ENCODE measurements at places on chromosomes 16 and 17.

DNA sequence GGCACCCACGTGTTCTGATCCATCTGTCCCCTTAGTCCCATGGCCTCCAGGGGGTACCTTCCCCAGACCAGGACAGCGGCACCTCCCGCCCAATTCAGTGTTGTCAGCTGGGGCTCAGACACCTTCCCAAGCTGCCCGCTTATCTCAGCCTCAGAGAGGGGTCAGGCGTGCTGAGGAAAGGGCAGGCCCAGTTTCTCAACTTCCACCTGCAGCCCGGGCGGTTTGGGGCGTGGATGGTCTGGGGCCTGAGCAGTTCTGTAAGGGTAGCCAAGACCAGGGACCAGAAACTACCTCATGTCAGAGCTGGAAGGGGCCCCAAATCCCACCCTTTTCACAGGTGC is 5.1 kb downstream of the PLCD3 start:
- DNase-seq: no peak

DNA sequence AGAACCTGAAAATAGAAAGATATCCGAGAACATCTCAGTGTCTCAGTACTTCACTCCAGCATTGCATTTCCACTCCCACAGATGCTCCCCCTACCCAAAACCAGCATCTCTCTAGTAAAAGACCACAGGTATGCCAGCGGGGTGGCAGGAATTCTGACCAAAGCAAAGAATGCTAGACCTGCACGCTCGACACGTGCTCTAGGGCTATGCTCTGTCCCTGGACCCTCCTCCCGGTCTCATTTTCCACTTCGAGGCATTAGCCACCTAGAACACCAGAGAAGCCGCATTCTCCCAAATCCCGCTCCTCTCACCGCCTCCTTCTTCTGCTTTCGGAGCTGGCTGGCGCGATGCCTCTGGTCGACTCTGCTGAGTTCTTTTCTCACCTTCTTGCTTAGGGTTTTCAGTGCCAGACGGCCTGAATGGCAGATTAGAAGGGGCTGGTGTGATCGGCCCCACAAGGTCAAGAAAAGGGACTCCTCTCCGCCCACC is 487 bp downstream of the TSR1 start:
- no peak for DNase-seq

DNA sequence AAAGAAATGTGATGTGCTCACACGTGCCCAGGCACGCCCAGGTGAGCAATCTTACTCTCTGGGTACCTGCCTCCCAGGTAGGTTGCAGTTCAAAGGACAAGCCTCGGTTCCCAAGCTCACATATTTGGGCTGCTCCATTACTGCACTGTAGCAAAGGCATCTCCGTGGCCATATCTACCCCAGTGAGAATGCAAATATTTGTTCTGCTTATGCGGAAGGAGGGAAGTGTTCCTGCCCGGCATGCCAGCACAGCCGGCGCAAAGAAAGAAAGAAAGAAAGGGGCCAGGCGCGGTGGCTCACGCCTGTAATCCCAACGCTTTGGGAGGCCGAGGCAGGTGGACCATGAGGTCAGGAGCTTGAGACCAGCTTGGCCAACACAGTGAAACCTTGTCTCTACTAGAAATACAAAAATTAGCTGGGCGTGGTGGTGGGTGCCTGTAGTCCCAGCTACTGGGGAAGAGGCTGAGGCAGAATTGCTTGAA is 30.7 kb downstream of the SLC43A2 start:
- DNase-seq: no peak

DNA sequence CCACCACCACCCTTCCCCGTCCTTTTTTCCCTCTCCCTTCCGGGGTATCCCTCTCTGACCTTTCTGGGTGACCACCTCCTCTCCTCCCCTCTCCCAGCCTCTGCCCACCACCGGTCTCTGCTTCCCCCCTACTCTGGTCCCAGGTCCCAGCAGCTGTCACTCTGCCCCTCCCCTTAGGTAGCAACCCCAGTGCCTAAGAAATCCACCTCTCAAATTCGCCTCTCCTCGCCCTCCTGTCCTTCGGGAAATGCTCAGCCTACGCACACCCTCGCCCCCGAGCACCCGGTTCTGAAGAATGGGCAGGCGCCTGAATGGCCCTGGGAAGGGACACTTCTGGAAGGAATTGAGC is 775 bp upstream of the SP6 start:
- DNase-seq: no peak

DNA sequence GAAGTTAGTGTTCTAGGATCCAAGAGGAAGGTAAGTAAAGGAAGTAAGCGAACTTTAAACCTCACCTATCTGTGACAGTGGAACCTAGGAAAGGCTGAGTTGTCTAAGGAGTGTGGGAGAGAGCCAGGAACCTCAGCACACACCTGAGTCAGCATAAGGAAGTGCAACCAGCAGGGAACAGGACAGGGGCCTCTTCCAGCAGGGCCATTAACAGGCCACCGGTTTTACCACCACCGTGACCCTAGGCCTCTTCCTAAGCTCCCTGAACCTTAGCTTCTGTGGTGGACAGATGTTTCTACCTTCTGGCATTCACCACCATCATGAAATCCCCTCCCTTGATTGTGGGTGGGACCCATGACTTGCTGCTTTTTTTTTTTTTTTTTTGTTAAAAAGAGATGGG is 26.7 kb upstream of the GPATCH8 start:
- no peak for DNase-seq

DNA sequence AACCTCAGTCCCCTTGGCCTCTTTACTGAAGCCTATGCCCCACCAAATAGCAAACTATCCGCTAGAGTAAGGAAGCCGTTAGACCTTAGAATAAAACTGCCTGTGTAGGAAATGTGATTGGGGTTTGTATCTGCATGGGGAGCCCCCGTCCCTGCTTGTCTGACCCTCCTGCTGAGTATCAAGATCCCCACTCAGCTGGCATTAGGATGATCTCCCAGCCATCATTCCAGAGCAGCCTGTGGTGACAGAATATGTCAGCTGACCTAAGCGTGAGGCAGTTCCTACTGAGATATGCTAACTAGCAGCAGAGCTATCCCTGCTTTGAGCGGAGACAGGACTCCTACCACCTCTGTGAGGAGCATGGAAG is 645 bp upstream of the GFOD2 start:
- DNase-seq: peak; percentile 30

- no peak for DNase-seq
These were observed 110.3 kb downstream of the TOX3 start for GRCh38 chr16:52436339-52437276.

Measured in GM12865 (cell line).